ENCODE measurements at places on chromosomes 12 and 14. TPM values are rescaled to one million over a fixed set of nuclear protein-coding genes. Genes with fewer than 3 reads are reported as not detected.
A peak's percentile ranks its signal among the peaks of the same experiment; 100 is the strongest.

The HSPA2 gene
- total RNA-seq: 8.7 TPM

The ANO4 gene
- 0.09 TPM for total RNA-seq

The ZDHHC22 gene
- not detected for total RNA-seq

The DDX11 gene
- total RNA-seq: 200 TPM

The SCN8A gene
- total RNA-seq: 16.5 TPM

DNA sequence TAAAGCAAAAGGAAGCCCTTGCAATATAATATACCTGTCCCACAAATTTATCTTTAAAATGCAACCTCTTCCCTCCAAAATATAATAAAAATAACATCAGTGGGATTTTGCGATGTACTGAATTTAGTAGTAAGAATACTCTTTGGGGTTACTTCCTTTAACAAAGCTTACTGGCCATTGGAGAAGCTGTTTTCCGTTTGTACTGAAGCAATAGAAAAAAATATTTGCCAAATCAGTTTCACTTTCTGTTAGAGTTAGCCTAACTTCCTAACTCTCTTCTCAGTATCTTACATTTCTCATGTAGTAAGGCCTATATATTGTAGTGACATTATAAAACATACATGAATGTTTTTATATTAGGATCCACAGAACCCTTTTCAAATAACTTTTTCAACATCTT, 3.7 kb downstream of the MAX start:
- no peak for DNase-seq

- peak; percentile 82 for DNase-seq
Observed at GRCh38 chr14:53842938-53843337, 113.7 kb downstream of the BMP4 start.

DNA sequence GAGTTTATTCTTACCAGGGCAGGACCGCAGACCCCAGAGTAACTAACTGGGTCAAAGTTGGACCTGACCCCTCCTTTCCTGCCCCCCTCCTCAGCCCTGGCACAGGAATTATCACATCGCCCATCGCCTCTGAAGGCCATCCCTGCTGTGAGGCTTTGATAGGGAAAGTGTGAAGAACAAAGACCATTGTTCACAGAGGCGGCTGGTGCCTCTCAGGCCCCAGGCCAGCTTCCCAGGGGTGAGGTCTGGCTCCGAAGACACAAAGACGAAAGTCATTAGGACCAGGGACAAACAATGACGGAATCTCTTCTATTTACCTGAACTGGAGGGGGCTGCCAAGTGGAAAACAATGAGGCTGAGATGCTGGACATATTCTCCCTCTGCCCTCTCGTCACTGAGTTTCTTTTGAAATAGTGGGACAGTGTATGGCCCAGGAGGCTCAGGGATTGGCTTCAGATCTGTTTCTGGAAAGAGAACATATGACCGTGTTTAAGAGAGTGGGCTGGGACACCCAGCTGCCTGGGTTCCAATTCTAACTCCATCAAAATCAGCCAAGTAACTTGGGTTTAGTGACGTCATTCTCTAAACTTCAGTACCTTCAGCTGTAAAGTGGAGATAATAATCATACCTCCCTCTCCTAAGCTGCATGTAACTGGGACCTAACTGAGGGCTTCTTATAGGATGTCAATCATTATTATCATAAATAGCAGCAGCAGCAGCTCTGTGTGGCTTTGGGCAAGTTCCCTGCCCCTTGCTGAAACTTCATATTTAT, 769.4 kb downstream of the MED13L start:
- no peak for DNase-seq

GRCh38 chr14:54621686-54622085, 54.8 kb downstream of the SAMD4A start:
- DNase-seq: no peak

The BDKRB2 gene
- 1.4 TPM for total RNA-seq

The PSMB11 gene
- total RNA-seq: not detected

GRCh38 chr14:35669782-35670181, 135.8 kb downstream of the INSM2 start:
- DNase-seq: peak; percentile 59

DNA sequence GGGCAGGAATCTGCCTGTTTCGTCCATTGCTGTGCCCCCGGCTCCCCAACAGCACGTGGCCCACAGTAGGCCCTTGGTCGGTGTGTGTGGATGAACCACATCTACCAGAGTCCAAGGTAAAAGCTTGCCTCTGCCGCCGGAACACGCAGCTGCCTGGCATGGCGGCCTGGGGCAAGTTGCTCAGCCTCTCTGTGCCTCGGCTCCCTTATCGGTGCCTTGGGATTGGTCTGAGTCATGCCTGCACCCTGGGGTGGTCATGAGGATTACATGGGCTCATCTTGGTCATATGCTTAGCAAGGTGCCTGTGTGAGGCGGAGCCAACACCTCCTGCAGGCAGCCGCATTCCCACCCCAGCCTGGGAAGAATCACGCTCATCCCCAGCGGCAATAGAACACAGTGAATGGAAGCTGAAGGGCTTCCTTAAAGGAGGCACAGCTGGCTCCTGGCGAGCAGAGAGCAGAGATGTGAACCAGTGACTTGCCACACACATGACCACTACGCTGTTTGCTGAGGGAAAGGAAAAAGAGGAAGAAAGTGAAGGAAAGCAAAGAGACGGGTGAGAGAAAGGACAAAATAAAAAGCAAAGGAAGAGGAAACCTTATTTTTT, 5.5 kb upstream of the SCARB1 start:
- no peak for DNase-seq

GRCh38 chr14:89325299-89325883, 91.6 kb downstream of the FOXN3 start:
- no peak for DNase-seq

- DNase-seq: no peak
Observed at GRCh38 chr14:68392393-68393141, 400.3 kb downstream of the ZFP36L1 start.

The SLC38A4 gene
- total RNA-seq: 16.0 TPM

The GALNT16 gene
- 3.2 TPM for total RNA-seq

DNA sequence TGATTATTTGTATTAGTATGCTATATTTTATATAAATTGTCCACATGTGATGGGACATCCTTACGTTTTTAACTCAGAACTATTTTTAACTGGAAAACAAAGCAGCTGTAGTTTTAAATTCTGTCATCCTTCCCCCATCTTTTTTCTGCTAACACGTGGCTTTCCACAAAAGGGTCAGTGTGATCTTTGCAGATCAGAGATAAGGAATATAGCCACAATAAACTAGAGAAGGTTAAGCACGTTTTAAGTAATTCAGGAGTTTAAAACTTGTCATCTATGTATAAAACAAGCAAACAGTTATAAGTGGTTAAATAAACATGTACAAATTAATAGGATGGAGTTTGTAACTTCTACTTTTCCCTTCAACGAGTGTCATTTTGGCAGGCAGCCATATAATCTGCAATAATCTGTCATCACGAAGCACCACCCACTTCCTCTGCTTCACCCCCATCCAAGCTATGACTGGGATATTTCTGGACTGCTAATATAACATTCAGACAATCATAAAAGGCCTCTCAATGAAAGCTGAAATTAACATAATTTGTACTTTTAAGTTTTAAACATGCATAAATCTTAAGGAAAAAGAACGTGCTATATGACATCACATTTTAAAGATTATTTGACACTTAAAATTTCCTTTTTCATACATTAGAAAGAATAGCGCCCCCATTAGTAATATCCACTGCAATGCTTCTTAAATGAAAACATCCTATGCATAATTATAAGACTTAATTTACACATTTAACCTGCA, 15.3 kb downstream of the TAOK3 start:
- DNase-seq: no peak

GRCh38 chr12:62601765-62602164, 135.1 kb downstream of the MON2 start:
- no peak for DNase-seq

The TAC3 gene
- total RNA-seq: 3.1 TPM

The SPX gene
- total RNA-seq: 6.4 TPM

The SERPINA5 gene
- total RNA-seq: 2.6 TPM

The C12orf54 gene
- total RNA-seq: not detected

GRCh38 chr14:51004801-51005526, 60.7 kb upstream of the PYGL start:
- DNase-seq: peak; percentile 23

The KRT73 gene
- total RNA-seq: not detected

- DNase-seq: no peak
Observed at GRCh38 chr12:128820723-128821432, 2.9 kb downstream of the SLC15A4 start.

DNA sequence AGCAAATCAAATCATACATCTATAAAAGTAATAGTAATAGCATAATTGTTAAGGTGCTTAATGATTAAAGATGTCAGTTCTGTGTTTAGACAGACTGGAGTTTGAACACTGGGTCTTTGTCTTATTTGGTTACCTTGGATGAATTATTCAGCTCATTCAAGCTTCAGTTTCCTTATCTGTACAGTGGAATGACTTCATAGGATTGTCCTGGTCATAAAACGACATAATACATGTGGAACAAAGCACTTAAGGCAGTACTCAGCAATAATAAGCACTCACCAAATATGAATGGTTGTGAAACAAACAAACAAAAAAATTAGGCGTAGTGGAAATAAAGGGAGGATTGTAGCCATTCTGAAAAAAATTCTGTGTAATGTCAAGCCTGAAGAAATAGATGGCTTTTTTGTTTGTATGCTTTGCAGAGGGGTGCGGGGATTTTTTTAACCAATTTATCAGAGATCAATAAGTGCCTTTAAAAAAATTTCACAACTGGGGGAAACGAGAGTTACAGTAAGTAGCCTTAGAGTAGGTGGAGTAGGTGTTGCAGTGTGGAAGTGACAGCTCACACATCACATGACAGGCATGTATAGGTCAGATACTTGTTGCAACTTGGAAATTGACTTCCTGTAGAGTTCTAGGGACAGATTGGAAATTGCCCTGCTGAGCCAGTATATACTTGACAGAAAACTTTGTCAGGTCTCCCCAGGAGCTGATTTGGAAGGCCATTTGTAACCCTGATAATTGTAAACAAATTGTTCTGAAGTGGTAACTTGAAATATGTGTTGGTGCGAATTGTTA, 157.7 kb downstream of the SLC15A5 start:
- peak; percentile 34 for DNase-seq

DNA sequence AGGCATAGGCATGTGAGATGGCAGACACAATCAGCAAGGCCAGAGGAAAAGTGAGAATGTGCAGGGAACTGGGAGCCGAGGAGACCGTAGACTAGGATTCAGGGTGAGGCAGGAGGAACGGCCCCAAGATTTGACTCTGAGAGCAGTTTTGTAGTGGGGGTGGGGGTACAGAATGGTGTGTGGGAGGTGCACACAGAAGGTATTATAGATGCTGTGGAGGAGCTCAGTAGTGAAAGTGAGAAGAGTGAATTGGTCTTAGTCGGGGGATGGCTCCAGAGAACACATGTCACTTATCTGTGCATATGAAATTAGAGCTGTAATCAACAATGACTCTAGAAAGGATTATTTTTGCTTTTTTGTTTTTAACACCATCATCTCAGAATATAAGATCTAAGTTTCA, 11.9 kb downstream of the ZNF664 start:
- no peak for DNase-seq

The LALBA gene
- not detected for total RNA-seq

The KDM5A gene
- total RNA-seq: 89.6 TPM

- no peak for DNase-seq
Observed at GRCh38 chr12:28817524-28817923, 331.6 kb upstream of the FAR2 start.

GRCh38 chr14:103207388-103208072, 84.3 kb downstream of the TNFAIP2 start:
- no peak for DNase-seq

Data from Caco-2 (cell line).